ENCODE measurements at places on chromosomes 1 and 21. TPM values are rescaled to one million over a fixed set of nuclear protein-coding genes. Genes with fewer than 3 reads are reported as not detected.

TEX50 gene
- polyA plus RNA-seq: not detected

LRRC38 gene
- polyA plus RNA-seq: 0.27 TPM

DAB1 gene
- polyA plus RNA-seq: 4.4 TPM

OLFML2B gene
- 37.6 TPM for polyA plus RNA-seq

CRTC2 gene
- polyA plus RNA-seq: 44.6 TPM

OR2L13 gene
- 0.04 TPM for polyA plus RNA-seq

EPHB2 gene
- polyA plus RNA-seq: 3.1 TPM

IGSF3 gene
- 0.63 TPM for polyA plus RNA-seq

PTPRU gene
- polyA plus RNA-seq: 2.9 TPM

OR10J4 gene
- polyA plus RNA-seq: not detected

TMPRSS2 gene
- polyA plus RNA-seq: not detected

TRABD2B gene
- polyA plus RNA-seq: 1.1 TPM

LCE1F gene
- not detected for polyA plus RNA-seq

SEC22B gene
- polyA plus RNA-seq: 34.6 TPM

ZNF593OS gene
- 0.54 TPM for polyA plus RNA-seq

CFHR1 gene
- 1.3 TPM for polyA plus RNA-seq

SPRR2D gene
- 1.1 TPM for polyA plus RNA-seq

CELA2A gene
- polyA plus RNA-seq: not detected

LCE3C gene
- polyA plus RNA-seq: not detected

TDRD5 gene
- 0.27 TPM for polyA plus RNA-seq

TMOD4 gene
- polyA plus RNA-seq: not detected

SFN gene
- not detected for polyA plus RNA-seq

PRAMEF6 gene
- not detected for polyA plus RNA-seq

ADAMTS4 gene
- 19.4 TPM for polyA plus RNA-seq

KRTAP19-3 gene
- not detected for polyA plus RNA-seq

DPYD gene
- polyA plus RNA-seq: 17.2 TPM

C1orf159 gene
- polyA plus RNA-seq: 8.5 TPM

GJA8 gene
- not detected for polyA plus RNA-seq
